H1 (cell line): ENCODE measurements at places on chromosomes 13 and 19.

DNA sequence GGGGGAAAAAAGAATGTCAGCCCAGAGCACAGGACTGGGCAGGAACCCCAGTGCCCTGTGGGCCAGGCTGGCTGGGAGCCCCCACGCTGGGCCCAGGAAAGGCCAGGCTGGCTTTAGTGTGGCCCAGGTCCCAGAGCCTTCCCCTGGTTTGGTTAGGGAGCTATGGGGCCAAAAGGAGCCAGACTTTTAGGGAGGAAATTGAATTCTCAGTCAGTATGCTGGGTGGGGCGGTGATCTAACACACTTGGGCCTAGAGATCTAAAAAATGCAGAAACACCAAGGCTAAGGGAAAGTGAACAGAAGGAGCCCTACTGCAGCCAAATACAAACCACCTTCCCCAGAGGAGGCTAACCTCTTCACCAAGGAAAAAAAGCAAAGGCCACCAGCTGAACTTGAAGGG lies 137.5 kb downstream of the CRYL1 start:
- DNase-seq, result no peak

DNA sequence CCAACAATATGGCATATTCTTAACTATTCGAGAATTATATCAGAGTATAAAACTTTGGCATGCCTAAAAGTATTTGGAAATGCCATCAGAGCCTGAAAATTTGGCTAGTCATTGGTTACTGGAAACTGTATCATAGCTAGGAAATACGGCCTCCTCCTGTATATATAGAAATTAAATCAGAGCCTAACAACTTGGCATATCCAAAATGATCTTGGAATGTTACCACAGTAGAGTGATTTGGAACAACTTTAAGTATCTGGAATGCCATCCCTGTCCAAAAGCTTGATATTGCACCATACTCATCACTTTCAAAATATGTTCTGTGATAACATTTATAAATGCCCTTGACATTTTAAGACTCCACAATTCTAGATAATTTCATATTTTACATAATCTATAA lies 335.8 kb downstream of the SLITRK1 start:
- no peak for DNase-seq

GRCh38 chr19:2330255-2330631 lies 1.8 kb downstream of the SPPL2B start:
- DNase-seq, result no peak

DNA sequence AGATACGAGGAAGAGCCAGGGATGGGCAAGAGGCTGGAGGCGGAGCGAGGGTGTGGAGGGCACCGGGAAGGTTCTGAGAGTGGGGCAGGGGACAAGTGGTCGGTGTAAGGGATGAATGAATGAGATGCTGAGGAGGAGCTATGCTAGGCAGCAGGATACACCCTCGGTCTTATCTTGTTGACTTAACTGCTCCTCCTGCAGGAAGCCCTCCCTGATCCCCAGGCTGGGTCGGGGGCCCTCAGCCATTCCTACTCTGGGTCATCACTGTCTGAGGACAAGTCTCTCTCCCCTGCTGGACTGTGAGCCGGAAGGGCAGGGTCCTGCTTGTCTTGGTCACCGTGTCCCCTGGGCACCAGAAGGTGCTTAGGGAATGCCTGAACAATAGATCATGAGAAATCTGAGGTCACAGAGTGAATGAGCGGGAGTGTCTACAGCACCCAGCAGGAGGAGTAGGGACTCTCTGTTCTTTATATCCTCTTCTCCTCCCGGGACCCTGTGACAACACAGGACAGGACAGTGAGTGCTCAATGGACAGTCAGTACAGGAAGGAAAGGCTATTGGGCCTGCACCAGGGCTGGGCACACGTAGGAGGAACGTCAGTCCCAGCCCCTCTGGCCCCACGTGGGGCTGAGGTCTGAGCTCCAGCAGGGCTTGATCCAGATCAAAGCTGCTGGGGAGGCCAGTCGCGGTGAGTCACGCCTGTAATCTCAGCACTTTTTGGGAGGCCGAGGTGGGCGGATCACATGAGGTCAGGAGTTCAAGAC lies 6.5 kb downstream of the NKPD1 start:
- DNase-seq, result no peak

DNA sequence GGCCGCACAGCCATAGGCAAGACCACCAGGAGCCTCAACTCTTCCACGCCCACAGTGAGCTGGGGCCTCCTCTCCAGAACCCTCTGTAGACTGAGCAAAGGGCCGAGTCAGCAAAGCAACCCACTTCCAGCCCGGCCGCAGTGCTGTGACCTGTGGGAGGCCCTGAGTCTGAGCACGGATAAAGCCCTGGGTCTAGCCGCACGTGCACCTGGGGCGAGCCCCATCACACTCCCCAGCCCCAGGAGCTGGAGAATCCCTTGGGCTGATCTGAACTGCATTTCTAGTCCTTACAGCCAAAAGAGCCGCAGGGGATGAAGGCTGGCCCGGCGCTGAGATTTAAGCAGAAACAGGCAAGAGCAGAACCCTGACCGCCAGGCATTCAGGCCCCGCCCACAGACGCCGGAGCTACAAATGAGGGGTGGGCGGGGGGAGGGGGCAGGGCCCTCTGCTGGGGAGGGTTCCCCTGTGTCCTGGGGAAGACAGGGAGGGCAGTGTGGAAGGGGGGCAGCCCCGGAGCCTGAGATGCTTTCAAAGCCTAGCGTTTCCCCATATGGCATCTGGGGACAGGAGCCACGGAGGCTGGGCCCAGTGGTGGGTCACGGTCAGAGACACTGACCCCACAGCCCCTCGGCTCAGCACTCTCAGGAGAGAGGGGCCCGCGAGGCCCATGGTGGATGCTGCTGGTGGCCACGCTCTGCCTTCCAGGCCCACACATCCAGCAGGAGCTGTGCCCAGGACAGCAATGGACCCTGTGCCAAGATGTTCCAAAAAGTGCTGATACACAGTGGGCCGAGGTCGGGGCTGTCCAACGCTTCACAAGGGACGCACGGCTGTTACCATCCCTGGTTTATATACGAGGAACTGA lies 4.9 kb downstream of the TMEM259 start:
- peak; percentile 78 for DNase-seq

DNA sequence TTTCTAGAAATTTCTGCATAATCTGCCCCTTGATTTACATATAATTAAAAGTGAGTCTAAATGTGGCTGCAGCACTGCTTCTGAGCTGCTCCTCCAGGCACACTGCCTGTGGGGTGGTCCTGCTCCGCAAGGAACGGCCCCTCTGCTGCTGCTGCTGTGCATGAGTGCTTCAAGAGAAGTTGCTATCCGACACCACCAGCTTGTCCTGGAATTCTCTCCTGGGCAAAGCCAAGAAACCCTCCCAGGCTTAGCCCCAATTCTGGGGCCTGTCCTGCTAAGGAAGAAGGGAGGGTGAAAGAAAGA lies 7.5 kb upstream of the PDCD5 start:
- no peak for DNase-seq

DNA sequence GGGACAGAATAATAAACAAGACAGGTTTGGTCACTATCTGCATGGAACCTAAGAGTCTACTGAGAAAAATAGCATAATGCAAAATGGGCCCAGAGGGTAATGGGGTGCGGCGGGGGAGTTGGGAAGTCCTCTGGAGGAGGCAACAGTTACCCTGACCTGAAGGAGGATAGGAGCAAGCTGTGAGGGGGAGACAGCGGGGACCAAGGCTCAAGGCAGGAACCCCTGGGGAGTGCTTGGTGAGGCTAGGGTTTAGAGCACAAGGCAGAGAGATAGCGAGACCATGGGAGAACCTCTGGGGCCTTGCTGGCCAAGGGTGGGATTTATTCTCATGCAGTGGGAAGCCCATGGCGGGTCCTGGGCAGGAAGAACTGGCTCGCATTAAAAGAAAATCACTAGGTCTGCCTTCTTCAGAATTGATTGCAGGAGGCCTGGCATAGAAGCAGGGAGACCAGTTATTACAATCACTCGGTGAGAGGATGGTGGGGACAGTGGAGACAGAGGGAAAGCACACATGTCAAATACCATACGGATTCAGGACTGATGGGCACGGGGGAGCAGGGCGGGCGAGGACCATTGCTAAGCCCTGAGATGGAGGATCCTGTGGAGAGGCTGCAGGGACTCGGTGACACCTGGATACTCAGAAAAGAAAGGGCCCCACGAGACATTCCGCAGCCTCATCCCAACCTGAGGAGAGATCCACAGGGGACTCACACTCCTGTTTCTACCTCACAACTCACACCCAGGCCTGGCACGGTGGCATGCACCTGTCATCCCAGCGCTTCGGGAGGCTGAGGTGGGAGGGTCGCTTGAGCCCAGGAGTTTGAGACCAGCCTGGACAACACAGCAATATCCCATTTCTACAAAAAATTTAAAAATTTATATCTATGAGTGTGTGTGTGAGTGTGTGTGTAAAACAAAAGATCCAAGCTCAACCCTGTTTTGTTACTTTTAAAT lies 110.4 kb downstream of the URI1 start:
- no peak for DNase-seq
